ENCODE measurements at places on chromosomes 5 and 9. TPM values are rescaled to one million over a fixed set of nuclear protein-coding genes. Genes with fewer than 3 reads are reported as not detected.

DNA sequence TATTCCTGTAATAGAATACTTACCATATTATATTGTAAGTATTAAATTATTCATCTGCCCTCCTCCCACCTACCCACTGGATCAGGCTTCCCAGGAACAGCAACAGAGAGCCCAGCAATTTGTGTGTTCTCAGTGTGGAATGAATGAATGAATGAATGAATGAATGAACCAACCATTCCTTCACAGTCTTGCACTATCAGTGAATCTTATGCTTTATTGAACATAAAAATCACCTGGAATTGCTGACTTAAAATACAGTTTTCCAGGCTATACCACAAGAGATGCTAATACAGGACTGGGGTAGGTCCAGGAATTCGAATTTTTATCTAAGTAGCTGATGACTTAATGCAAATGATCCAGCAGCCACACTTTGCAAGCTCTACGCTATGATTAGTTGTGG lies 51.6 kb downstream of the DOCK8 start:
- ATAC-seq = no peak

The CDHR2 gene
- not detected for total RNA-seq

DNA sequence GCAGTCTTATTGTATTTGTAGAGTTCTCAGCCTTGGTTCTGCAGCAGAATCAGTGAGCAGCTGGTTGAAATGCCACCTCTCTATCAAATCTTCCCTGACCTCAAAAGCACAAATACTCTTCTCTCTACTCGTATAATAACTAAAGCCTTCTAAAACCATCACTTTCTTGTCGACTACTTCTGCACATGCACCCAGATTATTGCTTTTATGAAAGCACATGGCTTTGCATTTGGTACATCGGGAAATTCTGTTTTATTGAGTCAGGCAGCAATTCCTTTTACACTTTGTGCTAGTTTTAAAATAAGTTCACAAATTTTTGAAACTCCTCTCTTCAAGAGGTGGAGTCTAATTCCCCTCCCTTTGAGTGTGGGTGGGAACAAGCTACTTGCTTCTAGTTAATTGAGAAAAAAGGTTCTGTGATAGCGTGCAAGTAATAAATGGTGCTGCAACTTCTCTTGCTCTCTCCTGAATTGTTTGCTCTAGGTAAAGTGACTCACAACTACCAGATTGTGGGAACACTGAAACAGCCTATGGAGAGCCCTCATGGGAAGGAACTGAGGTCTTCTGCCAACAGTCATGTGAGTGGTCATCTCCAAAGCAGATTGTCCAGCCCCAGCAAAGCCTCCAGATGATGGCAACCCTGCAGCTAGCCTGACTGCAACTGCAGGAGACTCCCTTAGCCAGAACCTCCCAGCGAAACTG lies 66.0 kb upstream of the TAF1L start:
- no peak for ATAC-seq

DNA sequence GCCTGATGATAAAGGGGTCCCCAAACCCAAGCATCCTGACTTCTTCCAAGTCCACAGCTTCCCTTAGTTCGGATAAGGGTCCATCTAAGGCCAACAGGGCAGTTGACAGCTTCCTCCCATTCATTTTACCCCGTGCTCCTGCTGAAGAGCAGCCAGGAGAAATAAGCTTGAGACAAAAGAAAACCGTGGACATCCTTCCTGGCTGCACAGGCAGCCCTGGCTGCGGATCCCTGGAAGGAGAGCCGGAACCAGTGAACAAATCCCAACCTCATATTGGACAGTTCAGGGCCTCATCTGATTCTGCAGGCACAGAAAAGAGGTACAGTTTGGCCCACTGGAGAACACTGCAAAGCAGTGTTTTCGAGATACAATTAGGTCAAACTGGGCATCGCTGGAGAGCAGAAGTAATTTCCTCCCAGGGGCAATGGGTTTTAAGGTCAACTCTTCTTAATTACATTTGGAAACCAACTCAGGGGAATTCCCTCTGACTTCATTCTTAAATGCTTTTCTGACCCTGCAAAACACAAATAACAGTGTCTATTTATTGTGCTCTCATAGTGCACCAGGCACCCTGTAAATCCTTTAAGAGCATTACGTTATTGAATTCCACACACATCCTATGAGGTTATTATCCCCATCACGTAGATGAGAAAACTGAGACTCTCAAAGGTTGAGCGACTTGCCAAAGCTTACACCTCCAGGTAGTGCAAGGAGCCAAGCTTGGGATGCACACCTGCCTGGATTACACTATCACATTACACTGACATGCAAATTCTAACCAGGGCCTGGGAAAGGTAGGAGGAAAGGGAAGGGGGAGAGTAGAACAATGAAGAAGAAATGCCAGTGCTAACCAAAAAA lies 21.2 kb downstream of the ADAM19 start:
- no peak for ATAC-seq

GRCh38 chr9:111866976-111867375 lies 29.6 kb upstream of the UGCG start:
- peak; percentile 89 for ATAC-seq

GRCh38 chr5:10366310-10367272 lies 13.1 kb downstream of the MARCHF6 start:
- no peak for ATAC-seq

DNA sequence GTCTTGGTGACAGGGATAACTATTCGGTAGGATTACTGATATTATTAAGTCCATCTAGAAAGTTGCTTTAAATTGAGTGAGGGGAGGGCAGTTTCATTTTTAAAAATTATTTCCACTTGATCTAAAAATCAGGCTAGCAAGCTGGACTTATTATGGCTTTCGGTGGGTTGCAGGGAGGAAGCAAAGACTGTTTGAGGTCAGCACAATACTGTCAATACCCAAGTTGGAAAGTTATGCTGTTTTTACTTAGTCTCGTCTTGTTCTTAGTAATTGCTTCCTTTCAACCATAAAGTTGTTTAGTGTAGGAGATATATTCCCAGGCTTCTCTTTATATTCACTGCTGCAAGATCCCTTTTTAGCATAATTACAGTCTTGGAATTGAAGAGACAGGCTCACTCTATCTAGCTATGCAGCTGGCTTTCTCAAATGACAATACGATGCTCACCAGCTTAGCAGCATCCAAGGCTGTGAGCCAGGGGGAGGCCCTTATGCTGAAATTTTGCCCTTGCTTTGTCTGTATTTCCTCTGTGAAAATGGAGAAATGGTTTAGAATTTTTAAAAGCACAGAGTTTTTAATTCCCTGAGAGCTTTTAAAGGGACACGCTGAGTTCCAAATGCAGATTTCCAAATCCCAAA lies 68.2 kb upstream of the APC start:
- no peak for ATAC-seq

DNA sequence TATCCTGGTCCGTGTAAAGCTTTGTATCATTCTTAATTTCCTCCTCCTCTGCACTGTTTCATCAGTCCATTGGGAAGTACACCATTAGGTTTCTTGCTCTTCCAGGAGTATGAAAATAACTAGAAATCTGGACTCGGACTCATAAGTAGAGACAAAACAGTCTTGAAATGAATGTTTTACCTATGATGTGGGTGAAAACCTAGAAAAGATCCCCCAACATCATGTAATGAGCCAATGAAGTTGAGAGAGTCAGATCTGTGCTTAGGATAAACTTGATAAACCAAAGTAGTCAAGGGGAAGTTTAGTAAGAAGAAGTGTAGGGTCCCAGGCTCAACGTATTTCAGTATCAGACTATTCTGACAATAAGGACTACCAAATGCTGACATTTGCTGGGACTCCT lies 25.2 kb downstream of the ZNF366 start:
- ATAC-seq = no peak

The DNAI1 gene
- not detected for total RNA-seq

The NOXA1 gene
- total RNA-seq = 5.5 TPM

The SPAG8 gene
- 0.20 TPM for total RNA-seq

DNA sequence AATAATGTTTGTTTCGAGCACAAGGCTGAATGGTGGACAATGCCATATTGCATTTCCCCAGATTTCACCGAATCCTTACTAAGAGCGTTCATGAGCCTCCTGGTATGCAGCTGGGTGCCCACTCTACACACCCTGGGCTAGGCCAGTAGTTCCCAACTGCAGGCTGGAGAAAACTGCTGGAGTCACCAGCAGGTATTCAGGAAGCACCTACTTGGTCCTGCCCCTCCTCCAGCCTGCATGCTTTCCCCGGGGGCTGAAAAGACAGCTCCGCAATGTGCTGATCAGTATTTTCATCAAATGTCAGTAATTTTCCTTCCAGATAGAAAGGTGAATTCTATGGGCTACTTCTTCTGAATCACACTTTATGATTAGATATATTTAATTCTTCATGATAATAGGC lies 34.4 kb downstream of the SRD5A1 start:
- ATAC-seq = no peak
